Naive thymus-derived CD4-positive, alpha-beta T cell (primary cell): ENCODE measurements at places on chromosomes 13 and 19. TPM values are rescaled to one million over a fixed set of nuclear protein-coding genes. Genes with fewer than 3 reads are reported as not detected.

Gene TNFRSF19
- not detected for total RNA-seq

- peaks cover 4% of the 10 kb centered on the region for H3K4me1 ChIP-seq
- no peaks in the 10 kb centered on the region for H3K27me3 ChIP-seq
- no peak for DNase-seq
- H3K27ac ChIP-seq: no peak overlapping the region
- no peak overlapping the region for H3K4me3 ChIP-seq
Observed at GRCh38 chr13:109869312-109870237, 83.2 kb upstream of the IRS2 start.

DNA sequence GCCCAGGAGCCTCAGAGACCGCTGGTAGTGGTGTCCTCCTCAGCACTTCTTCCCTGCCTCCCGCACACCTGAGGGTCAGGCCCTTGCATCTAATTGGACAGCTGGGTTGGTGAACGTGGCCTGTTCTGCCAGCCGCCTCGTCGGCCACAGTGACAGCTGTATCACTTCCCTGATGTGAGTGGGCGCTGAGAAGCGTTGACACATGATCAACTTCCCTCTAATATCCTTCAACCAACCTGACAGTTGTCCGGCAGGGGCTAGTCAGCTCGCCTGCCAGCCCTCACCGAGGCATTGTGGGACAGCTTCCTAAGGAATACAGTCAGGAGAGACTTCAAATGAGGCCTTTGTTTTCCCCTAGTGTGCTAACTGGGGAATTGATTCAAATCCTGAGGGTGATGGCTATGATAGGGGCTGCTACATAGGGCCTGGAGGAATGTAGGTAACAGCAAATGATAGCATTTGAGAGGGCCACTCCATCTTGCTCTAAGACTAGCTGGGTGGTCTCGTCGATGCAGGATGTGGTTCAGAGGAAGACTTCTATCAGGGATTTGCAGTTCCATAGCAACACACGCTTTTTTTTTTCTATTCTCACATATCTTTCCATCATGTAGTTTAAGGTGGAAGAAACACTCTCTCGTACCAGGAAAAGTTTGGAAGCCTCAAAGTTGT, 230.8 kb downstream of the TSHZ3 start:
- H3K36me3 ChIP-seq: no peaks in the 10 kb centered on the region
- H3K27ac ChIP-seq: no peak overlapping the region
- no peak overlapping the region for H3K4me3 ChIP-seq

Gene MAST1
- 0.58 and 1.2 TPM in 2 replicates for total RNA-seq

Gene MRPS12
- total RNA-seq: 14.0 TPM

Gene ELSPBP1
- not detected in 2 replicates for total RNA-seq
